Fibroblast of pulmonary artery (primary cell): ENCODE measurements at places on chromosomes 2 and 18.

DNA sequence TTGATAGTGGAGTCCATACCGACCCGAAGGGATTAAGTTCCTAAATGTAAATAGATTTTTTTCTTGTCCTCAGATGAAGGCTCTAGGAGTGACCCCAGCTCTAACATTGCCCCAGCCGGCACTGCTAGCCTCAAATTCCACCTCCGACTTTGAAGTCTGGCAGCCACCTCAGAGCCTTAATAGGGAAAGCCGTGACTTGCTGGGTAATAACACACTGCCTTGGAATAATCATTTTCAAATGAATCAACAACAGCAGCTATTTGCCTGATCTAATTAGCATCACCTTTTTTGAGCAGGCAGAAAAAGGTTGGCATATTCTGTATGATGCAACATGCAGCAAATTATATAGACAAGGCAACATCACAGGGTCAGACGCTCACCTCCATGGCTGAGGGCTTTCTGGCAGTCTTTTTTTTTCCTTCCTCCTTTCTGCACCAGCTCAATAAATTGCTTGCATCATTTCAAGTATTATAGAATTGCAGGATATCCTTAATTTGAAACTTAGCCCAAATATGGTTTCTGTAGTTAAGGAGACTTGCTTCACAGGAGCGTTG is 276.5 kb upstream of the ATP5MC3 start:
- DNase-seq: no peak

DNA sequence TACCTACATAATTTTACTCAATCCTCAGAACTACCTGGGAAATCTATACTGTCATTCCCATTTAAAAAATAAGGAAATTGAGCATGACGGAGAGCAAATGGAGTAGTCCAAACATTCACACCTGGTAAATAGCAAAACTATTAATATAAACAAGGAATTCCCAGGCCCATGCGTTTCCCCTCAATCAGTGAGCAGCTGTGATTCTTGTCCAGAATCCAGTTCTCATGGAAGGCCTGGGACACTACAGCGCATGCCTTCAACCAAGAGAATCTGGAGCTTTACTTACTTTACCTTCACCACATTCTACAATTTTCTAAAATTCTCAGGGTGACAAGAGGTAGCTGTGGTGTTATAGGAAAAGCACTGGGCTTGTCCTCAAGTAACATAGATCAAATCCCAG is 259.0 kb downstream of the LRATD1 start:
- DNase-seq: no peak

DNA sequence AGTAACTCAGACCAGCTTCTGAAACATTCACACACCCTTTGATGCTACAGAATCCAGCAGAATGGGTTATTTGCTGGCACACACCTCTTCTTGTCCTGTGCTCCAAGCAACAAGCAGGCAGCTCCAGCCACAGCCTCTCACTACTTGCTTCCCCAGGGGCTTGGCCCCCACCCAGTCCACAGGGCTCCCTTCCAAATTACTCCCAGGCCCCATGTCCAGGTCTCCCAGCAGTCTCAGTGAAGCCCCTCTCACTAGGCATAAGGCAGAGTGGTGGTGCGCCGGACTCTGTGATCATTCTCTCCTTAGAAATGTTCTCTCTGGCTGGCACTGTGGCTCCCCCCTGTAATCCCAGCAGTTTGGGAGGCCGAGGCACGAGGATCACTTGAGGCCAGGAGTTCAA is 25.9 kb downstream of the ITM2C start:
- DNase-seq: no peak

DNA sequence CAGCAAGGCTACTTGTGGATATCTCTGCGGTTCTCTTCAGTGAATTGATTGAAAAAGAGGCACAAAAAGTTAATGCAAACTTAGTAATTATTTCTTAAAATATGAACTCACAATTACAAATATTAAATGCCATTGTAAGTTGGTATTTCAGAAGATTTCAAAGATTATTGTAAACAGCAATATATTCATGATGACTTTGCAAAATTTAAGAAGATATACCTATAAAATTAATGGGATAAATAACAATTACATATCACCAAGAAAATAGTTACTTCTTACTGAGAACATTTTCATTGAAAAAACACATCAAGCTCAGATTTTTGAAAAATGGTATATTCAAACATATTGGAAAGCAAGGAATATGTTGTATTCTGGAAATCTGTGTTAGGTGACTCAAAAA is 482.0 kb upstream of the LRRTM1 start:
- no peak for DNase-seq

DNA sequence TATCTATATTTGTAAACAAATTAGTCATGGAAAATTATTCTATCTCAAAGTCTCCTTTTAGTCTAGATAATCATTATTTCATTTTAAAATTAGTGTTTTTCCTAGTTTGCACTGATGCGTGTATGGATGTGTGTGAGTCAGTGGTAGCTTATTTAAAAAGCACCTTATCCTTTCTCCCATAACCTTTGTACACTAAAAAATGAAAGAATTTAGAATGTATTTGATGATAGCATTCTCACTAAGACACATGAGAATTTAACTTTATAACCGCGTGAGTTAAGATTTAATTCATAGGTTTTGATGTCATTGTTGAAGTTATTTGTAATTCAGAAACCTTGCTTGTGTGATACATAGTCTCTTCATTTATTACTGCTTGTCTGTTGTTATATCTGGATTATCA is 81.7 kb downstream of the ACSL3 start:
- DNase-seq: no peak

DNA sequence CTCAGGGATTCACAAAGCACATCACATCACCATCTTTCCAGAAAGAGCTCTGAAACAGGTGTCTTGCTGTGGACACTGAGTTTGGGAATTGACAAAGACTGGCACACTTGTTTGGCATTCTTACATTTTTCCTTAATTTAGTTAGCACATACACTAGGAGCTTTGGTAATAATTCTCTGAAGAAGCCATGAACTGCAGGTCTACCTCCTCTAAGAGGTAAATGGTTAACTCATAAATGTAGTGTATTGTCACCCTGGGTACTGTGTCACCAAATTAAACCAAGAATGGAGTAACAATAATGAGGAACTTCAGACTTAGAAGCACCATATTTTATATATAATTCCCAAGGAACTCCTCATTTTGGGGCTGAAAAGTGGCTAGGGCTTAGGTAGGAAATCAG is 22.6 kb downstream of the EIF4E2 start:
- no peak for DNase-seq

DNA sequence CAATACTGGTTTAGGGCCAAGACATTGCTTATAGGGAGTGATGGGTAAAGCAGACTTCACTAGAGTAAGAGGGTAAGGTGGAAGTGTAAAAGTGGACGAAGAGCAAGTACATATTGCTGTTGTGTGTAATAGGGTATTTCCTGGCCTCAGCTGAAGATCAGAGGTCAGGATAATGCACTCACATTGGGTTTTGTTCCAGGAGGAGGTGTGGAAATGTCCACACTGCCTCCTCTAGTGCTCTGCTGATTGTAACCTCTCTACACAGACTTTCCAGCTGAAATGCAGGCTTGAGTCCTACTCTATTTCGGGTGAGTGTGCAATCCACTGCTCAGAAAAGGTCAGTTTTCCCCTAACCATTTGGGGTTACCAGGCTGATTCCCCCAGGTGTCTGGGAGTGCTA is 41.7 kb upstream of the PLA2R1 start:
- no peak for DNase-seq

DNA sequence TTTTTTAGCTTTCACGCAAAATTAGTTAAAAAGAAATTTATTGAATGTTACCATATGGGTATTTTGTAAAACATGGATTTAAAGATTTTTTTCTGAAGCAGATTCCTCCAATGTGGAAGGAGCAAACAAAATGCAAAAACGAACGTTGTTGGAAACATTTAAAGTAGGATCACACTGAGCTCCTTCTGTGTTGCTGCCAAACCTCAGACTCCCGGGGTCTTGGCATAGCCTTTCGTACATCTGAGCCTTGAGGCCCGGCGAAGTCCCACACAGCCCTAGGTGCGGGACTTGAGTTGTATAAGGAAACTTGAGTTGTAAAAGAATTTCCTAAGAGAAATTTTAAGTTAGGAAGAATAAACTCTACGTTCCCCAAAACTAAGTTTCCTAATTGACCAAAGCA is 52.0 kb upstream of the CD226 start:
- no peak for DNase-seq

DNA sequence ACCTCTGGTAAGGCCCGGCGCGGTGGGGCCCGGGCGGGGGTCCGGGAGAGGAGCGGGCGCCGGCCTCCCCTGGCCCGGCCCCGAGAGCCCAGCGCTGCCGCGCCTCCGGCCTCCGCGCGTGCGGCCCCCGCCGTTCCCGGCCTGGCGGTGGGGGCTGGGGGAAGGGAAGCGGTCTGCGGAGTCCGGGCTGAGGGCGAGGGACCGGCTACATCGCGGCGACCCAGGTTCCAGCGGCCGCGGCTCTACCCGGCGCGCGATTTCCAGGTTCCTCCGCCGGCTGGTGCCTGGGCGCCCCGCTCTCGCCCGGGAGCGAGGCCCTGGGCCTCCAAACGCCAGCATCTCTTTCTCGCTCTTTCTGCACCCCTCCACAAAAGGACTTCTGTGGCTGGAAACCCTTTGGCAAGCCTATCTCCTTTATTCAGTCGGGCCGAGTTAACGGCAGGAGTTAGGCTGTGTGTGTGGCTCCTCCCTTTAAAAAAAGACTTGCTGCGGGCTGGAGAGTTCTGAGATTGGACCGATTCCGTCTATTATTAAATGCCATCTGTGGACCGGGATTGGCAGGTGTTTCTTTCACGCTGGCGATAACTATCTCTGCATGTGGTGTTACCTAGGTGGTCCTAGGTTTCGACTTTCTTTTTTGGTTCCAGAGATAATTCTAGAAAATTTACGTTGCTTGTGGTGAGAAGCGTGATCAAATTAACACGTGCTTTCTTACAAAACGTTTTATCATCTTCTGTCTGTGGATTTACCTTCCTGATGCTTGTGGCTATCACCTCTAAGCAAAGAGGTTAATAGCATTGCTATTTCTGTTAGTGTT is 592 bp downstream of the ME2 start:
- DNase-seq: peak; percentile 61

- DNase-seq: peak; percentile 47
These were observed 98.0 kb downstream of the STK39 start for GRCh38 chr2:168149150-168149974.

DNA sequence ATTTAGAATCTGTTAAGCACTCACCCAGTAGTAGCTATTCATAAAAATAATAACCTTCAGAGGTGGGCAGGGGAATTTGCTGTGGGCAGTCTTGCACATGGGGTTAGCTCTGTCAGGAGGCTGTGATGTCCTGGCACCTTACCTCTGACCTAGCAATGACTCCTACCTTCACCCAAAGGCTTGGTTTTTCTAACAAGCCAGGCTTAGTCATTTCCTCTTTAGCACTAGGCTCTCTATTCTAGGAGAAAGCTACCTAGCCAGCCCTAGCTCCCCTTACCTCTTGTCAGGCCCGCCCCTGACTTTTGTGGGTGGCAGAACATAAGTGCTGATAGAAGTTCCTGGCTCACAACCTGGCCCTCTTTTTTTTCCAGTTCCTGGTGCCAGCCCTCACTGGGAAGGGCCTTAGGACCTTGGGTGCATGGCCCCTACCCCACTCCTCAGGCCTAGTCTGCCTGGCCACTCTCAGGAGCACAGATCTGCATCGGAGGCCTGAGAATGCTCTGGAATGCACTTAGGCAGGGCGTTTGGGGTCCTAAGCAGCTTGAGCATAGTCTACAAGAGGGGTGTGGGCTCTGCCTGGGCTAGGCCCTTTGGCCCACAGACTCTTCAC is 17.7 kb downstream of the CPLX4 start:
- DNase-seq: no peak

- no peak for DNase-seq
These were observed 512.7 kb downstream of the CMPK2 start for GRCh38 chr2:6352906-6353515.

GRCh38 chr2:45280794-45281193 is 271.5 kb upstream of the SIX2 start:
- no peak for DNase-seq

GRCh38 chr2:217367464-217367863 is 507.6 kb upstream of the TNP1 start:
- no peak for DNase-seq
